Activated CD8-positive, alpha-beta memory T cell treated with anti-CD3 and anti-CD28 coated beads, Interleukin-2, amount 50 U/mL, for 48 hours (primary cell): ENCODE measurements at places on chromosomes 6 and 20.

DNA sequence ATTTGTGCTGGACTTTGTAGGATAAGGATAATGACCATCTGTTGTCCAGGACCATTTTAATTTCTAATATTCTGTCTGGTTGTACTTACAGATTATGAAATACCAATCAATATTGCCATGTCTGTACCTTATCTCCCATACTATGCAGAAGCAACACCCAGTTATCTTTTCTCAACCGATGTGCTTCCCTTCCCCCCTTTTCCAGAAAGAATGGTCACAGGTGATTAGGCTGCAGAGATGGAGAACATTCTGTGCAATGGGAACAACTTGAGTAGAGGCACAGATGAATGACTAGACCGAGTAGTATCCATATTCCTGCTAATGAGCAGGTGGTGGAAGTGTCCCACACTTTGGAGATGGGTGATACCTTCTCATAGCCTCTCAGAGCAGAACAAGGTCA is 10.5 kb downstream of the RALY start:
- DNase-seq = no peak

- DNase-seq = peak; percentile 57
Measured at GRCh38 chr6:141562186-141562811, 570.4 kb upstream of the GJE1 start.

DNA sequence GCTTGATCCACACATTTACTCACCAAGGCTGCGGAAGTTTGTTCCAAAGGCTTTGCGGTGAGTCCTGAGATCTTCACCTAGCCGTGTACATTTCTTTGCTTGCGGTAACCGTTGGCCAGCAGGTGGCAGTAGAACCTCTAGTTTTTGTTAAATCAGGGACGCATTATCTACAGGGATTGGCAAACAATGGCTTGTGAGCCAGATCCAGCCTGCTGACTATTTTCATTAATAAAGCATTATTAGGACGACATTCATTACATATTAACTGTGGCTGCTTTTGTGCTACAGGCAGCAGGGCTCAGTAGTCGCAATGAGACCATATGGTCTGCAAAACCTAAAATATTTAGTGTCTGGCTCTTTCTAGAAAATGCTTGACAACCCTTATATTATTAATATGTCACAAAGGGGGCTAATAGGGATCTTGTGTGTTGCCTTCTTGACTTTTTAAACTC is 174.1 kb downstream of the DOK5 start:
- peak; percentile 85 for DNase-seq

DNA sequence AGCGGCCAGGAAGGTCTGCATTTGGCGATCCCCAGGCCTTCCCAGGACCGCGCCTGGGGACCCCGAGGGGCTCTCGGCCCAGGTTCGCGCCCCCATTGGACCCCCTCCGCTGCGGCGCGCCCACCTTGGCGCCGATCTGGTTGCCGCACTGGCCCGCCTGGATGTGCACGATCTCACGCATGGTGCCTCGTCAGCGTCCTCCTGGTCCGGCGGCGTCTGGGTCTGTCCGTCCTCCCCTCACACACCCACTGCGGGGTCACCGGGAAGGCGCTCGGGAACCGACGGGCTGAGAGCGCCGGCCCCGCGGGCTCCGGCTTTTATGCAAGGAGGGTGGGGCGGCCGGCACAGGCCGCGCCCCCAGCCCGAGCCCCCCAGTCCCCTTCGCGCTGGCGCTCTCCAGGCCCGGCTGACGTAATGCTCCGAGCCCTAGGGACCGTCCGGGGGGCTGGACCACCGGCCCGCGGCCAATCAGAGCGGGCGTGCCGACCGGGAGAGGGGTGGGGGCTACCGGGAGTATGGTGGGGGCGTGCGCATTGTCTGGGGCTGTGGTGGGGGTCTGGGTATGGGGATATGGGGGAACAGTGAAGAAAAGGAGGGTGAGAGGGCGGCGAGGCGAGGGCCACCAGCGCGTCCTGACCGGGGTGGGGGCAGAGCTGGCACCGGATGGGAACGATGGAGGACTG is at the start of gene TUBB2B:
Gene TUBB2B, minus strand, starts transcription at position 291 of the 683 bp plus-strand sequence. Its CDS starts 110 bp downstream, at position 181.
- no peak for DNase-seq

- peak; percentile 74 for DNase-seq
Measured at GRCh38 chr6:163956571-163957407, 542.3 kb downstream of the QKI start.

DNA sequence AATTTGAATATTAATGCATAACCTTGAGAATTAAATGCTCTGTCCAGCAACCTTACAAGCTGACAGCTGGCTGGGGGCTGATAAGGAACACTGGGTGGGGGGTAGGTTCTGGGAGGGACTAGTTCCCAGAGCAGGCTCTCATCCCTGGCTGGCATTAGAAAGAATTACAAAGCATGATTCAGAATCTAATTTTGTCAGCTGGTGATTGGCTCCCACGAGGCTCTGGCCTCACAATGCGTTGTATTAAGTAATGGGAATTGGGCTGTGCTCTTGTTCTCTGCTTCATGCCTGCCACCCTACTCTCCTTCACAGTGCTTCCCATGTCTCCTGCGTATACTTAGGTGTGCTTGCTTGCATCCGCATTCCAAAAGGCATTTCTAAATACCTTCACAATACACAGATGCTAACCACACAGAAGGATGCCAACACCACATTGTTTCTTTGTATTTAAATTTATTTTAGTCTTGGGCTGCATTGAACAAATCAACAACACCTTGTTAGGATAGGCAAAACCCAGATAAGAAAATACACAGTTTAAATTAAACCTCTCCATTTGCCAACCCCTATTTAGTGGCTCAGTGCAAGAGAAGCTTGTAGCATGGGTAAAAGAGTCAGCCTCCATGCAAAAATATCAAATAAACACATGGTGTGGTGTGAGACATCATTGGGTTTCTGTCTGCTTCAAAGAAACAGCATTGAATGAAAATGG is 434.5 kb upstream of the JAG1 start:
- DNase-seq = no peak

DNA sequence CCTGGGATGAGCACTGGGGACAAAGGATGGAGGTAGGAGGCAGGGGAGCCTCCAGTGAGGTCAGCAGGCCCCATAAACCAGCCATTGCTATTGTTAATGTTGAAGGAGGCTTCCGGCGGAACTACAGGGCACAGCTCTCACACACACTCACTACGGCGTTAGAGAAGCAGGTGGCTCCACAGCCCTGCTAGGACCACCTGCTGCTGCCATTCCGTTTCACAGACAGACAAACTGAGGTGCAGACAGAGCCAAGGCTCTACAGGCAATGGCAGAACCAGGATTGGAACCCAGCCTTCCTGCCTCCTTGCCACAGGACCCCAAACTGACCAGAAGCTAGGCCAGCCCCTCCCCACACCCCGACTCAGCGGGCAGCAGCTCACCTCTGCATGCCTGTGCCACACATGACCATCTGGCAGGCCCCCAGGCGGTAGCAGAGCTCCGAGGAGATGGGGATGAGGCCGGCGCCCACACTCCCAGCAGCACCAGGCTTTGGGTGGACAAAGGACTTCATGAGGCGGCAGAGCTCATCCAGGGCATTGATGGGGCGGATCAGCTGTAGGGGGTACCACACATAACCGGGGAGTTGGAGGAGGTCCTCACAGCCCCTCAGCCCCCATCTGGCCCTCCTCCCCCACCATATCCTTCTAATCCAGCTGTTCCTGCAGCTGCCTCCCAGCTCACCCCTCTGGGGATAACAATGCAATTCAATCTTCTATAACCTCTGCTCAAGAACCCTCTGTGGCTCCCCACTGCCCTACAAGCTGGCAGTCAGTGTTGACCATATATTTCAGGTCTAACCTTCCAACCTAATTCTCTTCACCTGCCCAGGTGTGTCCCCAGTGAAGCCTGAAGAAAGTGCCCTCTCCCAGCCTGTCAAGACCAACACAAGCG is 198.5 kb downstream of the PREX1 start:
- no peak for DNase-seq

DNA sequence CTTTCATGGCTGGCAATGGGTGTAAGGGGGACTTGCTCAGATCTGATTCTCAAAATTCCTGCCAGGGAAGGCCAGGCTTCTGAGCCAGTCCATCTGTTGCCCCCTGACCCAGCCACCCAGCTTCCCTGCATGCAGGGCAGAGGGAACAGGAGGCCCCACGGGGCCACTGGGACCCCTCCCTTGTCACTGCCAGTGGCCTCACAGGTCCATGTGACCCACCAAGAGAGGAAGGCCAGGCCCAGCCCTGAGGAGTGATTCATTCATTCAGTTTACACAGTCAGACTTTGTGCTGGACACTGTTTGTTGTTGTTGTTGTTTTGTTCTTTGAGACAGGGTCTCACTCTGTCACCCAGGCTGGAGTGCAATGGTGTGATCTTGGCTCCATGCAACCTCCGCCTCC is 39.5 kb downstream of the UBE2V1 start:
- no peak for DNase-seq

DNA sequence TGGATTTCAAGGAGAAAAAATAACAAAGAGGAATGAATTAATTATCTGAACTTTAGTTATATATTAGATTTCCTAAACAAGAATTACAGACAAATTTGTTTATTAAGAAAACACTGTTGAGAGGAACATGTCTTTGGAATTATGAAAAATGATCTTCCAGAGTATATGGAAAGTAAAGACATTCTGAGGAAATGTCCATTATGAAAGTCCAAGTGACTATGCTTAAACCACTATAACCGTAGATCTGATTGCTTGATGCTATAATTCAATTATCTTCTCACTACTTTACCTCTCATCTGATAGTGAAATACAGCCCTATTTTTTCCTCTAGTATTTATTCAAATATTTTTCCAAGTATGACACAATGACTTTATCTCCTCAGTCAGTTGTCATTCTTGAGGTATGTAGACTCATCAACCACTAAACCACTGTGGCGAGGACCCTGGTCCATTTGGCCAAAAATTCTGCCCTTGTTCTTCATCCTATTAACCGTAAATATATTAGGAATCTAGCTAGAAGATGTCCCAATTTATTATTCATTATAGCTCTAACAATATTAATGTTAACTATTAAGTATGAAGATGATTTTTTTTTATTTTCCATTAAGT is 37.3 kb upstream of the AHI1 start:
- no peak for DNase-seq

DNA sequence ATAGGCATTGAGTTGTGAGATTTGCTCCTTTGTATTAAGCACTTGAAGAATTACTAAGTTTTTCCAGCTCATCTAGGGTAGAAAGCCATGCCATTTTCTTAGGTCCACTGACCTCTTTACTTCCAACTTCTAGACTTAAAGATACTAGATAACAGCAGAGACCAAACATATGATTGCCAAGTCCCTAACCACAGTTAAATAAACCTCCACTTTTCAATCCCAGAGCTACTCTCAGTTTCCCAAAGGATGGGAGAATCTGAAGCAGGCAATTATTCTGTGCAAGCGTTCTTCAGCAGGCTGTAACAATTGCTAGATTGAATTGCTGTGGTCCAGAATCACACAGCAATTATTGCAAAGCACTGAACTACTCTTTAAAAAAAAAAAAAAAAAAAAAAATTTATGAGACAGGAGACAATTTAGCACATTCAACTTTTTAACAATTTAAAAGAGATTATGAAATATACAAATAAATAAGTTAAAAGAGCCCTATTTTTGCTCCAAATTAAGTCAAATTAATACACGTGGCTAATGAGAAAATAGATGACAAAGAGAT is 104.0 kb upstream of the PRSS16 start:
- DNase-seq = no peak

GRCh38 chr20:8360035-8360434 is 228.0 kb downstream of the PLCB1 start:
- DNase-seq = no peak

DNA sequence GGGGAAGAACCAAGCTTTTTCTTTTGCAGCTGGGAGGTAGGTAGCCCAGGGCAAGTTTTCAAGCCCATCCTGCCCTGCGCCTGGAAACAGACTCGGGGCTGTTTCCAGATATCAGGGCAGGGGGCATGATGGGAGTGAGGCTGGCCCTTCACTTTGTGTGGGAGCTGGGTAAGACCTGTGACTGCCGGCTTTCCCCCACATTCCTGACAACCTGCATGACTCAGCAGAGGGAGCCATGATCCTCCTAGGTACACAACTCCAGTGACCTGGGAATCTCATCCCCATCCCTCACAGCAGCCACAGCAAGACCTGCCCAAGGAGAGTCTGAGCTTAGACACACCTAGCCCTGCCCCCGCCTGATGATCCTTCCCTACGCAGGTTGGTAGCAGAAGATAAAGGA is 280.8 kb downstream of the SOX4 start:
- no peak for DNase-seq
